Activated CD4-positive, alpha-beta T cell treated with anti-CD3 and anti-CD28 coated beads, Interleukin-2, amount 10 ng/mL, durations not matched to agents 24 days and 14 days (primary cell): ENCODE measurements at places on chromosomes 1 and 21. TPM values are rescaled to one million over a fixed set of nuclear protein-coding genes. Genes with fewer than 3 reads are reported as not detected.

The LRRC71 gene
- total RNA-seq, result not detected in 2 replicates

The HNRNPCL1 gene
- total RNA-seq, result not detected in 2 replicates

The FAM72C gene
- total RNA-seq, result 16.9 and 17.3 TPM in 2 replicates

The IGSF5 gene
- not detected in 2 replicates for total RNA-seq

The PIP5K1A gene
- total RNA-seq, result 97.7 and 98.7 TPM in 2 replicates

DNA sequence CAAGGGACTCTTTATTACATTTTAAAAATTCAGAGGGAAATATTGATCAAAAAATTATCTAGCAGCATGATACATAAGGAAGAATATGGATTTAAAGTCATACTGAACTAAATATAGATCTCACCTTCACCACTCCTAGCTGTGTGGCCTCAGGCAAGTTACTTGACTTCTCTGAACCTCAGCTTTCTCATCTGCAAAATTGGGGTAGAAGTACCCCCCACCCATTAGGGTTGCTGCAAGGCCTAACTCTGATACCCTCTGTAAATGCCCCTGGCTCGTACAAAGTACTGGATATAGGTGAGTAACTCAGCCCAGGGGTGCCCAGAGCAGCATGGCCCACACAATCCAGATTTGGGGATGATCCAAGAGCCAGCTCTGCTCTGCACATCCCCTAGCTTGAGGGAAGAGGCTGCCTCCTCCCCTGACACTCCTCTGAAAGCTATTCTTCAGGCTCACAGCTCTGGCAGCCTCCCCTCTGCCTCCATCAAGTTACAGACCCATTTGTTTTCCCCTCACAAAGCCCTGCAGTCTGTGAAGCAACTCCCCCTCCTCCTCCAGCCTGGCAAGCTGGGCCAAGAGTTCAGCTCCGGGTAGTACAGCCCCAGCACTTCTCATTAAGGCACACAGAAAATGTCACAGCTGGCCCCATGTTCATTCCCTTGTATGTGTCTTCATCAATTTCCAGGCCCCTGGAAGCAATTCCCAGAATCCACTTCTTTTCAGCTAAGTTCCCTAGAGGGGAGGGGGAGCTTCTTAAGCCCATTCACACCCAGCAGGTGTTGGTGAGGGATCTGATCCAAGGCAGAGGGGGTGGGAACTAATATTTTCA lies 143.7 kb downstream of the PLPP3 start:
- no peak for DNase-seq

- no peak for DNase-seq
Observed at GRCh38 chr1:178048426-178048825, 45.5 kb upstream of the RASAL2 start.

- no peak for DNase-seq
Observed at GRCh38 chr1:14944471-14944985, 209.0 kb upstream of the TMEM51 start.

- DNase-seq, result no peak
Observed at GRCh38 chr1:87872189-87872588, 543.5 kb downstream of the LMO4 start.

GRCh38 chr1:182527680-182528079 lies 61.4 kb downstream of the RNASEL start:
- DNase-seq, result no peak

- no peak for DNase-seq
Observed at GRCh38 chr1:61084491-61085031, 2.2 kb downstream of the NFIA start.

GRCh38 chr1:63981408-63981773 lies 207.6 kb downstream of the ROR1 start:
- DNase-seq, result no peak

DNA sequence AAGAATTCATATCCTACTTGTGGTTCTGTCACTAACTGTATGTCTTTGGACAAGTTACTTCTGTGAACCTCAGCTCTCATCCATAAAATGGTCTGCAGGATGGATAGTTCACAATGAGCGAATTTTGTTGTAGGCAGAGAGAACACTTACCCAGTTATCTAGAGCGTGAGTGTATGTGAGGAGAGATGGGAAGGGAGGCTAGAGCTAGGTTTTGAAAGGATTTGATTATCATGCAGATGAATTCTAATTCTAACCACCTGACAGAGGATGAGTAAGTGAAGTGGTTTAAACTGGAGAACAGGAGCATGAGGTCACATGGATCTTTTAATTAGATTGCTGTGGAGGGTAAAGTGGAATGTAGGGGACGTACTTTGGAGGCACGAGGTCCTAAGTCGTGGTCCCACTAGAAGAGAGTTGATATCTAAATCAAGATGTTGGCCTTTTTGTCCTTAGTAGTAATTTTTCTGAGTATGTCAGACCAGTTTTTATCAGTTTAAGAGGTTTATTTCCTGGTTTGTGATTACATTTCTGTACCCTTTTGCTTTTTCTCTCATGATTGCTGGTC lies 5.0 kb downstream of the SUCO start:
- DNase-seq, result no peak

GRCh38 chr1:104760017-104760416 lies 1010.3 kb downstream of the AMY1C start:
- no peak for DNase-seq

DNA sequence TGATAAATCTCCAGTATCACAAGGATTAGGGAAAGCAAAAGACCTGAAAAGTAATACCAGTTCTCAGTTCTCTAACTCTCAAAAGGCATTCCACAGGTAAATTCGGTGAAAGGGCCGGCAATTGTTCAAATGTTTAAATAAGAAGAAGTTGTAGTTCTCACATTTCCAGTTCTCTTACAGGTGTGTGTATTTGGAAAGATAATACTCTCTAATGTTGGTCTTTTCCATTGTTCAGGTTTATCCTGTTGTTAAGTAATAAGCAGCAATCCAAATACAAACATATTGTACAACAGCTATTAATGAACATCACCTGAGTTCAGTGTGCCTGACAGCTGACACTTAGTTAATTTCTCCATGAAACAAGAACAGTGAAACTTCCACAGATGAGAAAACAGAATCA lies 13.2 kb upstream of the PRKAB2 start:
- no peak for DNase-seq
